Sigmoid colon (tissue), 7 donors: ENCODE measurements at places on chromosomes 16 and 17. TPM values are rescaled to one million over a fixed set of nuclear protein-coding genes. Genes with fewer than 3 reads are reported as not detected.
A peak's percentile ranks its signal among the peaks of the same experiment; 100 is the strongest.

Gene HBA2
- 109 TPM for total RNA-seq

- DNase-seq: peak; percentile 52
Observed at GRCh38 chr17:20996724-20997615, 45.8 kb downstream of the USP22 start.

Gene CSH2
- not detected for total RNA-seq

- DNase-seq: no peak
Observed at GRCh38 chr16:58177353-58177710, 20.6 kb downstream of the CSNK2A2 start.

DNA sequence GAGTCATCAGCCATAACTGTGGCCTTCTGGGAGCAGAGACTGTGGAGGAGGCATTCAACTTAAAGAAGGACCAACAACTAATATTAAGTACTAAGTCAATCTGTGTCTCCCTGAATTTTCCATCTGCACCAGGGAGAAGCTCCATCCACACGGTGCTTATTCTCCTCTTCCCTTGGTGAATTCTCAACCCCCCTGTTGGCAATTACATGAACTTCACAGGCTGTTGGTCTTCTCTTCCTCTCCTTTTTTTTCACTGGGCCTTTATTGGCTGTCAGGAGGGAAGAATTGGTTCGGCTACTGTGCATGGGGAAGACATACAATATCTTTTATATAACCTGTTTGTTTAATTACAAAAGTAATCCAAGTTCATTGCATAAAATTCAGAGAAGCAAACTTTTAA, 152.8 kb upstream of the IRX6 start:
- DNase-seq: no peak

- no peak for DNase-seq
Observed at GRCh38 chr17:10842658-10843057, 4.8 kb upstream of the PIRT start.

Gene GP1BA
- not detected for total RNA-seq
